ENCODE measurements at places on chromosomes 1 and 21.

- DNase-seq = no peak
These were observed 32.2 kb downstream of the POFUT2 start for GRCh38 chr21:45255381-45256020.

GRCh38 chr1:39866767-39867166, 16.5 kb downstream of the TRIT1 start:
- DNase-seq = no peak

GRCh38 chr1:245500546-245500945, 345.8 kb downstream of the KIF26B start:
- no peak for DNase-seq

DNA sequence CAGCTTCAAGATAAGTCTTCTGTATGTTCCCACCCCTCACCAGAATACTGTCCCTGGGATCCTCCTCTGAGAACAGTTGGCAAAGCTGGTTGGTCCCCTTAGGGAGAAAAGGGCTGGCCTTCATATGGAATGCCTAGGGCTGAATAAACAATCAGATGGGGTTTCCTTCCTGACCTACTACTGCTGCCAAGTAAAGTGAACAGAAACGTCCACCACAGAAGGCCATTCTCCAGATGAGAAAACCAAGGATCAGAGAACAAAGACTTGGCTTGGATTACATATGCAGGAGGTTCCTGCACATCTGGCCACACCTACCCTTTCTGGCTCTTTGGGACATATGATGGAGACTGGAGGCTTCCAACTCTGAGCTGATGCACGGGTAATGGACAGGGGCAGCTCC, 194.5 kb downstream of the HIVEP3 start:
- no peak for DNase-seq

- peak; percentile 36 for DNase-seq
These were observed 19.4 kb downstream of the RPS6KC1 start for GRCh38 chr1:213070406-213070805.

DNA sequence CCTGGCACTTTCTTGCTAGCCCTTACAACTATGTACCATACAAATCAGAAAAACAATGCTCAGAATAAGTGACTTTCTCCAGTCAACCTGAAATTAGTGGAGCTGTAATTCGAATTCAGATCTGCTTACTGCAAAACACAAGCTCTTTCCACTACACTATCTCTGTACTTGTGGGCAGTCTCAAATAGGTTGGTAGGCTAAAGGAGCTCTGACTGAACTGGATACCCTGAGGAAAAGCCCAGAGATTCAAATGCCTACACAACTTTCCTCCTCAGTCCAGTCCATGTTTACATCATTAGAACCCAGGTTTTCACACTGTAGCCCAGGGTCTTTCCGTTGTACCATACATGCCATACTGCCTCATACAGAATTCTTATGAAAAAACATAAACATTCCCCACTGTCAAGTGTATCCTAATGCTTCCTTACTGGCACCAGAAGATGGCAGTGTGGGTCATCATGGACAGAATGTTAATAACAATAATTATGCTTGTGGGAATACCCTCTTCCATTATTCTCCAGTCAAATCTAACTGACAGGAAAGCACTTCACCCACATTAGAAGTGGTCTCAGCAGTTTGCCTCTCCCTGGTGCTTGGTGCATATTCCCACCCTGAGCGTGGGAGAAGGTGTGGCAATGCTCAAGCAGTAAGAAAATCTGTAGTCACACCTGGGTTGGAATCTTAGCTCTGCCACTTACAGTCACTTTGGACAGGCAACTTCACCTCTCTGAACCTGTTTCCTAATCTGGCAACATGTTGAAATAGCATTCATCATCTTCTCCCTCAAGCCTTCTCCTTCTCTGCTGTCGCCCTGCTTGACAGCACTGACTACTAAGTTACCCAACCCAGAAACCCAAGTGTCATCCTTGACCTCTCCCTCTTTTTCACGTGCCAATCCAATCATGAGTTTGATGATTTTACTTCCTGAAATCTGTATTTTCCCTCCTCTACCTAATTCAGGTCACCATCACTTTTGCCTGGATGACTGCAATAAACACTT, 14.4 kb upstream of the ZFYVE9 start:
- no peak for DNase-seq

DNA sequence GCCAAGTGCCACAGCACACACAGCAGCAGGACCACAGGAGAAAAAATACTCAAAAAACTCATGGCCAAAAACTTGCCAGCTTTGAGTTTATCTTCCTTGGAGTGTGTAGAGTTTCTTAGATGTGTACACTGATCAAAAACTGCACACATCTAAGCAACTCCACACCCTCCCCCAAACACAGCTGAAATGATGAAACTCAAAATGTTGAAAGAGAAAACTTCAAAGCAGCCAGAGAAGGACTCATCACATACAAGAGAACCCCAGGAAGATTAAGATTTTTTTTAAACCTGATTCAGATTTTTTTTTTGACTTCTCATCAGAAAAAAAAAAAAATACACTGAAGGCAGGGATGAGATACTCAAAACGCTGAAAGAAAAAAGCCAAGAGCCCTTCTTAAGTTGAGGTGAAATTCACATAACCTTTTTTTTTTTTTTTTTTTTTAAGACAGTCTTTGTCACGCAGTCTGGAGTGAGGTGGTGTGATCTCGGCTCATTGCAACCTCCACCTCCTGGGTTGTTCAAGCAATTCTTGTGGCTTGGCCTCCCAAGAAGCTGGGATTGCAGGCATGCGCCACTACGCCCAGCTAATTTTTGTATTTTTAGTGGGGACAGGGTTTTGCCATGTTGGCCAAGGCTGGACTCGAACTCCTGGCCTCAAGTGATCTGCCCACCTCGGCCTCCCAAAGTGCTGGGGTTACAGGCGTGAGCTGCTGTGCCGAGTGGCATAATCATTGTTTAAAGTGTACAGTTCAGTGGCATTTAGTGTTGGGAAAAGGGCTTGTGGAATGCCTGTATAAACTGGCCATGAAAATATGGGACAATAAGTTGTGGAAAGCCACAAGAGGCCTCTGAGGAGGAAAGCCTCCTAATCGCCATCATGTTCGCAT, 20.9 kb upstream of the PDXK start:
- DNase-seq = no peak

- DNase-seq = no peak
These were observed 22.1 kb downstream of the UMODL1 start for GRCh38 chr21:42093186-42093585.
